Brain (organoid and tissue), 16 donors: ENCODE measurements at places on chromosomes 2 and 18.

DNA sequence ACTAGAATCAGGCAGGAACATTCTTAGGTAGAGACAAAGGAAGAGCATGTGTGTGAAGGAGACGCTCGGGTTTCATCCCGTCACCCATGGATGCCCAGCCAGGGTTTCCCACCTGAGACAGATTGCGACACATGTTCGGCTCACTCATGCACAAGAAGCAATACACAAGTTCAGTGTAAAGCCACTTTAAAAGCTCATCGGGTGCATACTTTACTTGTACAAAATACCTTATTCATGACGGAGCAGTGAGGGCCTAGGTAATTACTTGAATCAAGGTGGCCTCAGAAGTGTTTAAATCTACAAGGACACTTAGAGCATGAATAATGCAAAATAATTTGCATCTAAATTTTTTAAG lies 42.0 kb downstream of the ZEB2 start:
- no peak for DNase-seq

DNA sequence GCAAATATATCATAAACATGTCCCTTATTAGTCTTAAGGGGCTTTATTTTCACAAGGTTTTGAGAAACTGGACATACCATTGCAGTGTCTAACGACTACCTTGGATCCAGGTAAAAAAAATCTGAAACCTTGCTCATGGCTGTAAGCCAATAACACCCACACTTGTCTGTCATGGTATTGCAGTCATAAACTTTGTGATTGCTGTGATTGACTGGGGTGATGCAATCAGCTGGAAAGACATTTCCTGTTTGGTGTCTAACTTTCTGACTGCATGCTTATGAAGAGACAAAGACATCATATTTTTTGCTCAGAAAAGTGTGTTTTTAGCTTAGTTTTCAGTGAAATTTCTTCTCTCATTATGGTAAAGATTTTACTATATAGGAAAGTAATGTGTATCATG lies 635.0 kb downstream of the TSN start:
- no peak for DNase-seq

DNA sequence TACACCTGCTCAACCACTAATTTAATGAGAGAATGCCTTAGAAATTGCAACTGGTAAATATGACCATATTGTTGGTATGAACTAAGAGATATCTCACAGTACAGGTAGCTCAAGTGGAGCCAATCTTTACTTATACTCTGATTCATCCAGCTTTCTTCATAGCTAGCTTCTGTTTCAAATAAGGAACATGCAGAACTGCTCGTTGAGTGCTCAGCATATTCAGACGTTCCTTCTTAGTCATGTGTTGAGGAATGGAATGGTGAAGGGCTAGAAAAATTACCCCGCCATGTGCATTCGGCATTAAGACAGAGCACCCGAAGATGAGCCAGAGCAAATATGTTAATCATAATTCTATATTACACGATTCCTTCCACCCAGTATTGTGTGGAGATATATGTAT lies 144.0 kb upstream of the VRK2 start:
- DNase-seq: no peak

GRCh38 chr18:68660354-68661183 lies 54.3 kb downstream of the TMX3 start:
- DNase-seq: peak; percentile 70

DNA sequence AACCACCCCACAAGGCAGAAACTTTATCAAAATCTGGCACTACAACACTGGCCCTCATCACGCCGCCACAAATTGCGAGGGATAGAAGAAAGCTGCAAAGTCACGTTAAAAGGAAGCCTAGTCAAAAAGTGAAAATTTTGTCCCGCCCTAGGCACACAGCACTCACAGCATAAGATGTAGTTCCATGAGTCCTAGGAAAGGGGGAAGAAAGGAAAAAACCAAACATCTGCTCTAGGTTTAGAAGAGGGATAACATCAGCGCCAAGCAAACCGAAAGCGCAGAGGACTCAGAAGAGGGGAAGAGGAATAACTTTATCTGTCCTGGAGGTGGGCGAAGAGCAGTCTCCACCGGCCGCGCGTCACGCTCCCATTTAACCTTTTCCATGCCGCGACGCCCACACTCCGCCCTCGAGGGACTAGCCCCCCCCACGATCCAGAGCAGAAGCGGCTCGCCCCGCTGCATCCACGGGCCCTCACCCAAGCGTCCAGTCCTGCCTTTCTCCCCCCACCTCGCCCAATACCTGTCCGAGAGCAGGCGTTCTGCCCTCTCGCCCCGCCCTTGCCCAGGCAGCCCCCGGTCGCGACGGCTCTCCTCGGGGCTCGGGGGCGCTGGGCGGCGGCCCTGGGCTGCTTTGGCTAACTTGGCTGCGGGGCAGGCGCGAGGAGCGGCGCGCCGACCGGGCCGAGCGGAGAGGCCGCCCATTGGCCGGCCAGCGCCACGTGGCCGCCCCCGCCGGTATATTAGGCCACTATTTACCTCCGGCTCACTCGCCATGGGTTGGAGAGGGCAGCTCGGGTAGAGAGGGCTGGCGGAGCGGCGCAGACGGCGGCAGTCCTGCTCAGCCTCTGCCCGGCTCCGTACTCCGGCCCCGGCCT lies at the start of gene HOXD1:
Gene HOXD1, plus strand, starts transcription at position 770 of the 875 bp plus-strand sequence. CDS start 134 bp downstream, outside the sequence.
- DNase-seq: no peak

DNA sequence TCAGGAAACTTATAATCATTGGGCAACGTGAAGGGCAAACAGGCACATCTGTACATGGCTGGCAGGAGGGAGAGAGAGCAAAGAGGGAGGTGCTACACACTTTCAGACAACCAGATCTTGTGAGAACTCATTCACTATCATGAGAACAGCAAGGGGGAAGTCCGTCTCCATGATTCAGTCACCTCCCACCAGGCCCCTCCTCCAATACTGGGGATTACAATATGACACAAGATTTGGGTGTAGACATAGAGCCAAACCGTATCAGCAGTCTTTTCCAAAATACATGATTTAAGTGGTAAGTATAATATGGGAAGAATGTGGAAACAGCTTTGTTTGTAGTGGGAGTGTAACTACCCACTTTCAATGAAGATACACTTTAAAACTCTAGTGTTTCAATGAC lies 65.0 kb downstream of the EPB41L5 start:
- no peak for DNase-seq

- no peak for DNase-seq
These were observed 50.5 kb upstream of the TSPYL6 start for GRCh38 chr2:54306556-54306955.

- no peak for DNase-seq
These were observed 4.6 kb downstream of the TTR start for GRCh38 chr18:31596081-31596872.

GRCh38 chr2:94923196-94923595 lies 52.0 kb downstream of the TEKT4 start:
- DNase-seq: no peak

DNA sequence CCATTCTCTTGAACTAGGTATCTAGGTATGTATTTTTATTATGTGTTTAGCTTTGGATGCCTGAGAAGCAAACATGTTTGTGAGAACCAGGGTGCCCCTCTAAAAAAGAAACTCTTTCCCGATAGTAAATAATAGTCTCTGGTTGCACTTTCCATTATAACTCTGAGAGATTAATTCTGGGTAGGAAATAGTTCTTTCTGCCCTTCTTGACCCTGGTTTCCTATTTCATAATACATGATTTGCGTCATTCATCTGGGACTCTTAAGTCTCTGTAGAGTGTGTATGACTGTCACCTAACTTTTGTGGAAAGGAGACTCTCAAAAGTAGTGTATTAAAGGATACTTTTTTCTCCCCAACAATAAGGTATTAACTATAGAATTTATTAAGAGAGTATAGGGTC lies 31.5 kb downstream of the ACSL3 start:
- no peak for DNase-seq

DNA sequence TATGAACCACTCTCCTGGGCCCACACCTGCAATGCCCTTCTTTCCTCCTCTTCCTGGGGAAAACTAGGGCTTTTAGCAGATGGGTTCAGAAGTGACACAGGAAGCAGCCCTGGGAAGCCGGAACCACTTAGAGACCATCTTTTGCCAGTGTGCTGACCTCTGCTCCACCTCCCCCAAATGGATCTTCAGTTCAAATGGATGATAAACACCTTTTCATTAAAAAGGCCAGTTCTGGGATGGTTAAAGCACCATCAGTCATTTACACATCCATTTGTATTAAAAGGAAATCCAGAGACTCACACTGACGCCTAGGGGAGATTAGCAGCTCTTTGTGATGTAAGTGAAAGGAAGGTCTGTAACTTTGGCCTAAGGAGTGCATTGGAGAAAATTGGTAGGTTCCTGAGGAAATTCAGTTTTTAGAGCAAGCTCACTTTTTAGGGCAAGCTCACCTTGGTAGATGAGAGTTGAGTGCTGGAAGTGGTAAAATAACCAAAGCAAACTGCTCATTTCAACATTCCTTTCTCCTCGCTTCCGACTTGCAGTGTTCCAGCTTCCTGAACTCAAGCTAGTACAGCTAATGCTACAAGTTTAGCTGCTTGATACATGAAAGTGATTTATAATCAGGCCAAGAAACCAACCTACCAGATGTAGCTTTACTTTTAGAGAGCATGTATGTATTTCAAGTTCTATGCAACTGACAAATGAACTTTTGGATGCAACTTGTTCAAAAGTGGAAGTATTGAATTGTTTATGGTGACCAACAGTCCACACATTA lies 47.7 kb downstream of the ACTR2 start:
- no peak for DNase-seq

DNA sequence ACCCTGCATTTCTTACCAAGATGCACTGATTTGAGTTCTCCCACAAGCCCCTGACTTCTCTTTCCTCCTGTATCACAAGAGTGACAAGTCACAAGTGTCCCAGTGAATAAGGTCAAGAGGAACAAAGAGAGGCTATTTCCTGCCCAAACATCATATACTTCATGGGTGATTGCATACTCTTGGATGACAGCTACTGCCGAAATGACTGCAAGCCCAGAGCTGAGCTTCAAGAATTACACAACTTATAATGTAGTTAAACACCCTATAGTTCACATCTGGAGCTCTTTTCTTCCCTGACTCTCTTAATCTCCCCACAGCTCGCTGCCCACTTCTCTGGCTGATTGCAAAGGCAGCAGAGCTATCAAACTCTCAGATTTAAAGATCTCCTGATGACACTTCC lies 289.7 kb upstream of the PARD3B start:
- no peak for DNase-seq

DNA sequence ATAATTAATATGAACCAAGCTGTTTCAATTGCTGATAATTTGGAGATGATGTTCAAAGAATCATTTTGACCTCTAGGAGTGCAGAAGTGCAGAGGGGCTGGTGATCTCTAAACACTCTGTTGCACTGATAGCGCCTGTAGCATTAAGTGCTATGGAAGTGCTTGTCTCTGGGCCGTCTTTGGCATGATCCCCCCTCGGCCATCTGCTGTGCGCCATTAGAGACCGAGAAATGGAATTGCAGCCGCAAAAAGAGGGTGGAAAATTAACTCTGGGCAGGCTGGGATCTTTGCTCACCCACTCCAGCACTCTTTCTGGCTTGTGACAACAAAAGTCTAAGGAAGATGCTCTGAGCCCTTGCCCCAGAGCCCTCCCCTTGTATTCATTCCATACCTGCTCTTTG lies 23.4 kb downstream of the AKAIN1 start:
- no peak for DNase-seq

- peak; percentile 73 for DNase-seq
These were observed 182.7 kb downstream of the RPIA start for GRCh38 chr2:88874063-88874657.

GRCh38 chr2:126771501-126772195 lies 115.7 kb downstream of the GYPC start:
- no peak for DNase-seq

GRCh38 chr2:196961889-196962288 lies 35.4 kb upstream of the PGAP1 start:
- no peak for DNase-seq

DNA sequence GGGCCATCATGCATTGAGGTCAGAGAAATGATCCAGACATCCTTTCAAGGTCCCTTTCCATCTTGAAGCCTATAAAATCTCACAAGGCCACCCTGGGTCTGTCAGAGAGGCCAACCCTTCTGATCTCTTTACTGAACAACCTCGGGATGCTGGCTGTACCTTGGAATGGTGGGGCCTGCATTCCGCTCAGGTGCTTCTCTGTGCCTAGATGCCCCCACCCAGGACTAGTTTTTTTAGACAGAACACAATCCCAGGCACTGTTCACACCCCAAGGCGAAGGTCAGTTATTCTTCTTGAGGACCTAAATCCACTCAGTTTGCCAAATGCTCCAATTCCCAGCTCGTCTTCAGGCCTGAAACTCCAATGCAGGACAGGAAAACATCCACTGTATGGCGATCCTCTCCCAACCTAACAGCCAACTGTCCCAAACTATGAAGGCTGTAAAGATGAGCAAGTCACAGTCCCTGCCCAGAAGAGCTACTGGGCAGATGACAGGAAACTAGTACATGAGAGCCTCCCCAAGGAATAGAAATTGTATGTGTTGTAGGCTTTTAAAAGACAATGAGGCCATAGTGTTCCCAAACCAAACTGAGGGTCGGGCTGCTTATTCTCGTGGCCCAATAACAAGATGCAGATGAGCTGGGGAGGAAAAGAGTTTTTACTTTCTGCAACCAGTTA lies 154.4 kb upstream of the ACAA2 start:
- no peak for DNase-seq

GRCh38 chr2:6074089-6074643 lies 382.0 kb downstream of the SOX11 start:
- peak; percentile 73 for DNase-seq

DNA sequence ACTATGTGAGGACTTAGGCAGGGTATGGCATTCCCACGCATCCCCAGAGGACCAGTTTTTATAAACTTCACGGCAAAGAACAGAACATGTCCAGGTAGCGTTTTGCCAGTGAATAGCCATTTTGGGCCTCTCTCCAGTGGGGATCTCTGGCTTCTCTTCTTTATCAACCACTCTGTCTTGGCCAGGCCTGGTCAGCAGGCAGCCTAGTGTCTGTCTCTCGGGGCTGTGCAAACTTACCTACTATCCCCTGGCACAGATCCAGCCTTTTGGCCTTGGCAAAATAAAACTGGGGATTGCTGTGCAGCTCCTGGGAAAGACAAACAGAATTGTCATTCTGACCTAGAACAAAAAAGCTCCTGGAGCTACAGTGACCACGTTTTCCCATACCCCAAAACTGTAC lies 14.5 kb downstream of the CAPN14 start:
- no peak for DNase-seq

DNA sequence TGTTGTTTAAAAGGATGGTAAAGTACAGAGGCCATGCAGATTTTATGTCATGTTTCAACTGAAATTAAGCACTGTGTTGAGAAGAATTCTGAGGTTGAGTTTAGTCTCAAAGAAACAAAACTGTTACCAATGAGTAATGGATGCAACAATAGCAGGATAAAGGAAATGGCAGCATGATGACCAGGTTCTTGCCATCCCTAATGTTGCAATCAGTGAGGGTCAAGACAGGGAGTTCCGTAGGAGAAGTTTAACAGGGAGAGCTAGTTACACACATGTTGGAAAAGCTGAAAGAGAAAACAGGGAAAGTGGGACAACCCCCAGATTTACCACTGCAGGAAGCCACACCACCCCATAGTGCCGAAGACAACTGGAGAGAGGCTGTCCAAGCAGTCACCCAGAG lies 343.8 kb upstream of the EPHA4 start:
- no peak for DNase-seq
